ENCODE measurements at places on chromosomes 16 and 17.

- no peak for DNase-seq
Measured at GRCh38 chr17:77793146-77793970, 165.1 kb upstream of the TNRC6C start.

DNA sequence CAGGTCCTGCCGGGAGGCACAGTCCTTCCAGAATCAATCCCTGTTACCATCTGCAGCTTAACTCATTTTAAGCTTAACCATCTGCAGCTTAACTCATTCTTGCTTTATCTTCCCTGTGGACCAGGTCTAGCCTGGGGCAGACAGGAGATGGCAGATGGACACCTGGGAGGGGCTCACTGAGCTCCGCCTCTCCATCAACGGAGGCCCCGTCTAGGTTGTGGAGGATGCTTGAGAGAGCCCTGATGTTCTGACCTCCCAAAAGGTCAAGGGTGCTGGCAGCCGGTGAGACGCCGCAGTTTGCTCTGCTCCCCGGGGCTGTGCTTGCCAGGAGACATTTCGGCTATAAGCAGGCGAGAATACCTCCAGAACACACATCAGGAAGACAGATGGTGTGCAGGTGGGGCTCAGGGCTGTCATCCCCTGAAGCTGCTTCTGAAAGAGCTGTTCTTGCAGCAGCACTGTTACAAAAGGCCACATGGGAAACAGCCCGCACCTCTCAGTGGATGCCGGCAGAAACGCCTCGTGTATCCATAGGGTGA lies 41.3 kb downstream of the BAIAP2 start:
- DNase-seq = no peak

DNA sequence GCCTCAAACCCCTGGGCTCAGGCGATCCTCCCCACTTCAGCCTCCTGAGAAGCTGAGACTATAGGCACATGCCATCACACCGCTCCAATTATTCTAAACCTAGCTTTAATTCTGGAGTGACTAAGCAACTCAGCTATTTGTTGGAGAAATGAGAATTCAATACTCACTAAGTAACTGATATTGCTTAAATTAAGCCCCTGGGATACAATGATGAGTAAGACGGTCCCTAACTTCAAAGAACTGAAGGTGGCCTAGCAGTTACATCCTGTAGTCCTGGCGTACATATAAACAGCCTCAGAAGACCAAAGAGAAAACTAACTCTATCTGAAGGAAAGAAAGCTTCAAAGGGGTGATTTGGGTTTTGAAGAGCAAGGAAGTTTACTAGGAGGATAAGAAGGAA lies 25.0 kb downstream of the XPO6 start:
- DNase-seq = no peak

DNA sequence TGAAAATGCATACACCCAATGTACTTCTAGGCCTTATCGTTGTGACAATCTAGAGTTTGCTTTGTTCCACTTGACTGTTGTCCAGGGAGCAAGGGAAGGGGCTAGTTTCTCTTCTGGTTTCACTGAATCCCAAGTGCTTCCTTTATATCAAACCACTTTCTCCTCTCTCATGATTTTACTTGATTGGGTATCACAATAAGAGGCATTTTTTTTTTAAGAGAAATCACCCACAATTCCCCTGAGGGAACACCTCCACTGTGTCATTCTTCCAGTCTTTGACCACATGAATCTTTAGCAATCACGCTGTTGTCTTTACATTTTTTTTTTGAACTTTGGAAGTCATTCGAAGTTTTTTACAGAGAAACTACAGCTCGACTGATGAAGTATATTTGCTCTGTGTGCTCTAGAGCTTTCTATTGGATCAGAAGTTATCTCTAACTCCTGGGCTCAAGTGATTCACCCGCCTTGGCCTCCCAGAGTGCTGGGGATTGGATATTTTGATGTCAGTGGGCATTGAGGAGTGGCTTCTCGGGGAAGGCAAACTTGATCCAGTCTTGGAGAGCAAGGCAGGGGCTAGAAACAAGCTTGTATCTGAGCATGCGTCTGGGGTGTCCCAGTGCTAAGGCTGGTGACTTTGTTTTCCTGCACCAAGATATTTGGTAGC lies 3.0 kb downstream of the CDH1 start:
- no peak for DNase-seq

DNA sequence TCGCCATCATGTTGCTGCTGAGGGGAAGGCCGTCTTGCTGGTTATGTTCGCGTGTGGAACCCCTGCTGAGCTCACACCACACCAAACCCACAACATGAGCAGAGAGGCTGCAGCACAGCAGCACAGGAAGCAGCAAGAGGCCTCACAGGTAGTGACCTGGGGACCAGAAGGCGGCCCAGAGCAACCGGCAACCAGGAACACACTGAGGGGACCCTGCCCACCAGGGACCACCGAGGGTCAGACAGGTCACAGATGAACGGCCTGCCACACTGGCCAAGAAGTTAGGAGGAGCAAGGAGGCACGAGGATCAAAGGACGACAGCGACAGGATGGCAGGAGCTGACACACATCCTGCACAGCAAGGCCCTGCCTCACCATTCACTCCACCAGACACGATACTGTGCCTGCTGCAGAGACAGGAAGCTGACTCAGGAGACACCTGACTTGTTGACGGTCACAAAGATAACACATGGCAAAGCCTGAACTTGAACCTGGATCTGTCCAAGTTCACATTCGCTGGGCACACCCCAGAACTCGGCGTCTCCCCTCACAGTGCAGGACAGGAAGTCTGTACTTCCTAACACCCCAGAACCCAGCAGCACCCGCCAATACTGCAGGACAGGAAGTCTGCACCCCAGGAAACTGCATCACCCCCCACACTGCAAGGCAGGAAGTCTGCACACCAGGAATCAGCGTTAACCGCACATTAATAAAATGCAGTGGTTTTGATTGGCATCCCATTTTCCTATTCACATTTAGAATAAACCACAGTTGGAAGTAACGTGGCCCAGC lies 98.5 kb downstream of the ZNF778 start:
- DNase-seq = no peak

GRCh38 chr17:67092291-67092690 lies 47.9 kb downstream of the CACNG1 start:
- no peak for DNase-seq

DNA sequence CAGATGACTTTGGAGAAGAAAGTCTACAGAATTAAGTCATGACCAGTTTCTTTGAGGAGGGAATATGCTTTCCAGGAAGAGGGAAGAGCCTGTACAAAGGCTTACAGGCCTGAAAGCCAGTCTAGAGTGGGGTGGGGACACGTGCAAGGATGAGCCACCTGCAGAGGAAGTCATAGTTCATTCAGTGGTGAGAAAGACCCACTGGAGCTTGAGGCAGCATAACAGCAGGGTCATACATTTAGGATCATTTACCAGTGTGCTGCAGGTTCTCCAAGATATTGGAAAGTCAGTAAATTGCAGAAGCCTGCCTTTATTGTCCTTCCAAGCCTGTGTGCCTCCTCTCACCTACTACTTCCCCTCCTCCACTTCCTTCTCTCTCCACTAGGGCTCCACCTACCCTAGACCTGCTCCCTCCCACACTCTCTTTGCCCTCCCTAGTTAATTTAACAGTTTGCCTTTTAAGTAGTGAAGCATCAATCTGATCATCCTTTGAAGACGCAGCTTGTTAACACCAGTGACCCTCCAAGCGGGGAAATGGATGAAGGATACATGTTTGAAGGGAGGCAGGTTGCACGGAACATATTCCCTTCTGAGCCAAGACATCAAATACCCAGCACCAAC lies 40.2 kb downstream of the CDRT15 start:
- DNase-seq = no peak

DNA sequence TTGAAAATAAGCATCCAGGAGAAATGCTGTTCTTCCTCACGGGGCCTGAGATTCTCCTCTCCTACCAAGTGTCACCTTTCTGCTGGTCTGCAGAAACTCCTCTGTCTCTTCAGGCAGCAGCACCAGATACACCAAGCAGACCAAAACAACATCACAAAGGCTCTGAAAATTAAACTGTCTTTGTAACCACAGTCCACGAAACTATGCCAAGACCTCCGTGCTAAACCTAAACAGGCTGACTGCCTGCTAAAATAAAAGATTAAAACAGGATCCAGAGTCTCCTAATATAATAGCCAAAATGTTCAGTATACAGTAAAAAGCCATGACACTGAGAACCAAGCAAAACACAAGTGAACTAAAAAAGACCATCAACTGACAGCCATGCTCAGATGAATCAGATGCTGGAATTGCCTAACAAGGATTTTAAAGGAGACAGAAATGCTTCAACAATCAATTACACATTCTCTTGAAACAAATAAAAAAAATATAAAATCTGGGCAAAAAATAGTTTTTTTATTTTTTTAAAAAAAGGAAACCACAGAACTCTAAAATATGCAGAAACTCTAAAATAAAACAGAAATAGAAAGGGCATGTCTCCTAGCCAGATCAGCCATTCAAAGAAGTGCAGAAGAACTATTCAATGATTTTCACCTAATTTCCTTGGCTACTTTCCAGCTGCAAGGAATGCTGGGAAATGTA lies 50.3 kb upstream of the TOX3 start:
- no peak for DNase-seq

- no peak for DNase-seq
Measured at GRCh38 chr16:49459953-49460735, 86.5 kb downstream of the C16orf78 start.

DNA sequence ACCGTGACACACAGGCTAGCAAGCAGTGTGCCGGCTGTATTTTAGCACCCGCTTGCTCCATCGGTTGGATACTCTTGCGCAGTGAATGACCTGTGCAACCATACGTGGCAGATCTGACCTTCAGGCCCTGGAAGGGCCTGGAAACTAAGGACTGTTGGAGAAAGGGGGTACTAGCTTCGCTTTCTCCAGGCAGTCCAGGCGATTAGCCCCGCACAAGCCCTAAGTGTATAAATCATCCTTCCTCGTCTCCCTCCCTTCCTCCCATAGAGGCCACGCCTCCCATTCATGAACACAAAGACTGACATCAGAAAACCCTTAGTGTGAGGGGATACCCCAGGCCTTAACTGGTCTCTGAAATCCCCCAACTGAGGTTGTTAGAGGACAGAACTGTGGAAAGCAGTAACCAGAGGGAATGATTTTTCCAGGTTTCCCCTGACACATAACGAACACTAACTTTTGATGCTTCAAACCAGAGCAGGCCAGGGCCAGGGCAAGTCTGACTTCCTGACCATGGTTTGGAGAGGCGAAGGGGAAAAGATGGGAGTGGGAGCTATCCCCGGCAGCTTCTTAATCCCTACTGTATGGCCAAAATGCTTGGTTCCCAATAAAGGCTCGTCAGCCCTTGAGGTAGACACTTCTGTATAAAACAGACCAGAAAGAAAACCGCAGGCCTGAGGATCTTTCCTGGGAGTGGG lies 1.4 kb upstream of the DYNLL2 start:
- DNase-seq = no peak

DNA sequence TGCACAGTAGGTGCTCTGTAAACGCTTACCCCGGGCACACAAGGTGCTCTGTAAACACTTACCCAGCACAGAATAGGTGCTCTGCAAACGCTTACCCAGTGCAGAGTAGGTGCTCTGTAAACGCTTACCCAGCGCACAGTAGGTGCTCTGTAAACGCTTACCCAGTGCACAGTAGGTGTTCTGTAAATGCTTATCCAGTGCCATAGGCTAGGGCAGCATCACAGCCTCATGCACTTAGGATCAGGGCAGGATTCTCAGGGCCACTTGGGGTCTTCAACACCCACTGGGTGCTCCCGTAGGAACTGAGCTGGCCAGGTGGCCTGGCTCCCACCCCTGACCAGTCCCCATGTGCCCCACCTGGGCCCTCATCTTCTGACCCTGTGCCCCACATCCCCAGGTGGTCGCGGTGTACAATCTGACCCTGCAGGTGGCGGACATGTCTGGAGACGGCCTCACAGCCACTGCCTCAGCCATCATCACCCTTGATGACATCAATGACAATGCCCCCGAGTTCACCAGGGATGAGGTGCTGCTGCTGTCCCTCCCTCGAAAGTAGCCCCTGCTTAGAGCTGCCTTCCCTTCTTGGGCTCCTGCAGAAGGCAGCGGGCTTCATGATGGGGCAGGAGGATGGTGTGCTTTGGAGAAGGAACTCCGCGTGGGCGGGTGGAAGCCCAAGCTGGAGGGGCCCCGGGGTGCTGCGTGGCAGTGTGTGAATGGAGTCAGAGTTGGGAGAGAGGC lies 13.1 kb downstream of the SLC22A31 start:
- DNase-seq = no peak
